ENCODE measurements at places on chromosomes 6 and 20. TPM values are rescaled to one million over a fixed set of nuclear protein-coding genes. Genes with fewer than 3 reads are reported as not detected.

Gene TFAP2B
- not detected for total RNA-seq

Gene IP6K3
- not detected for total RNA-seq

Gene CCN6
- total RNA-seq: not detected

Gene ROS1
- total RNA-seq: not detected

- H3K27ac ChIP-seq: no peak overlapping the region
- no peaks in the 10 kb centered on the region for H3K4me1 ChIP-seq
- H3K27me3 ChIP-seq: peaks cover 9% of the 10 kb centered on the region
- DNase-seq: peak; percentile 78
Measured at GRCh38 chr6:53710788-53711187, 45.2 kb upstream of the KLHL31 start.

DNA sequence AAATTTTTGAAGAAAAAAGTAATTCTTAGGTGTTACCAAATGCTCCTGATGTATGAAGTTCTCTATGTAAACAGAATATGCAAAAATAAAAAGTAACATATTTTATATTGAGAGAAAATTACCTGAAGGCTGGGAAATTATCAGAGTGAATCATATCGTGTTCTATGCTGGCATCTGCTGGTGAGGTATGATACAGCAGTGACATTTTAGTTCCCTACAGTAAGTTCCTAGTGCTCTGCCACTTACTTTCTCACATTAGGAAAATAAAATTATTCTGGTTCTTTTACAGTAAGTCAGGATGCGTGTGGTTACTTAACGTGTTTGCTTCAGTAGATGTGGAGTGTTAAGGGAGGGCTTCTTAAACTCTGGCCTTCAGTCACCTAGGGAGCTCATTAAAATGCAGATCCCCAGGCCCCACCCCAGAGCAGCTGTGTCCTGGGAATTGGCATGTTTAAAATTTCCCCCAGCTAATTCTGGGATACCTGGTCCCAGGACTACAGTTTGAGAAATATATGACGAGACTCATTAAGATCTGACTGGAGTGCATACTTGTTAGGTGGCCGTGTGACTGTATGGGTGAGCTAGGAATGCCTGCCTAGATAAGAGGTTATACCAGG lies 3.2 kb downstream of the ACTR5 start:
- H3K27ac ChIP-seq: no peak overlapping the region
- H3K27me3 ChIP-seq: no peaks in the 10 kb centered on the region
- H3K36me3 ChIP-seq: peaks cover 8% of the 10 kb centered on the region

DNA sequence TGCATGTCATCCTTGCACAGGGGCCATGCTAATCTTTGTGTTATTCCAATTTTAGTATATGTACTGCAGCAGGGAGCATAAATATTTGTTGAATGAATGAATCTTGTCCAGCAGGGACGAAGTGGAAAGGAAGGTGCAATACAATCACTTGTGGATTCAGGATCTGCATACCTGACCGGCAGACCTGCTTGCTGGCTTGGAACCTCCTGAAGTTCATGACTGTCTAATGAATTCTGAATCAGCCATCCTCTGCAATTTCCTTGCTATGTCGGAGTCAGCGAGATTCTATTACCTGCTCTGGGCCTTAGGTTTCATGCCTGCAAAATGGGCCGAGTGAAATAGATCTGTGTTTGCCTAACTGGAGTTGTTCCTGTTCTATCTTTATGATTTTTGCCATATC lies 17.4 kb upstream of the NCOA3 start:
- H3K27me3 ChIP-seq: no peaks in the 10 kb centered on the region
- no peaks in the 10 kb centered on the region for H3K4me1 ChIP-seq
- no peak for DNase-seq
- no peaks in the 10 kb centered on the region for H3K36me3 ChIP-seq

DNA sequence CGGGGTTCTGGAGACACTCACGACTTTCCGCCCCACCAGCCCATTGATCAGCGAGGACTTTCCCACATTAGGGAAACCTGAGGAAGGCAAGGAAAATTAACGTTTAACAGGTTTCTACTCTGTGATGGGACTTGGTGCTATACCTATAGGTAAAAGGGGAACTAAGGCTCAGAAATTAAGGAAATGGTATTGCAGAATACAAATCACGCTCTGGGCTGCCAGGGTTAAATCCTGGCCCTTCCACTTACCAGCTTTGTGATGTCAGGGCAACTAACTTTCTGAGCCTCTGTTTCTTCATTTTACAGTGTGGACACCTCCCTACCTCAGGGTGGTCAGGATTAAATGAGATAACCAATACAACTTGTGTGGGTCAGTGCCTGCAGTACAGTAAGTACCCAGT lies 8.8 kb downstream of the GNL1 start:
- no peaks in the 10 kb centered on the region for H3K27me3 ChIP-seq
- peaks cover 20% of the 10 kb centered on the region for H3K4me1 ChIP-seq
- no peak overlapping the region for H3K27ac ChIP-seq
- H3K36me3 ChIP-seq: no peaks in the 10 kb centered on the region

- H3K4me3 ChIP-seq: no peak overlapping the region
- no peak overlapping the region for H3K27ac ChIP-seq
- no peaks in the 10 kb centered on the region for H3K4me1 ChIP-seq
- no peak for DNase-seq
Measured at GRCh38 chr20:46946181-46946624, 51.6 kb downstream of the EYA2 start.

DNA sequence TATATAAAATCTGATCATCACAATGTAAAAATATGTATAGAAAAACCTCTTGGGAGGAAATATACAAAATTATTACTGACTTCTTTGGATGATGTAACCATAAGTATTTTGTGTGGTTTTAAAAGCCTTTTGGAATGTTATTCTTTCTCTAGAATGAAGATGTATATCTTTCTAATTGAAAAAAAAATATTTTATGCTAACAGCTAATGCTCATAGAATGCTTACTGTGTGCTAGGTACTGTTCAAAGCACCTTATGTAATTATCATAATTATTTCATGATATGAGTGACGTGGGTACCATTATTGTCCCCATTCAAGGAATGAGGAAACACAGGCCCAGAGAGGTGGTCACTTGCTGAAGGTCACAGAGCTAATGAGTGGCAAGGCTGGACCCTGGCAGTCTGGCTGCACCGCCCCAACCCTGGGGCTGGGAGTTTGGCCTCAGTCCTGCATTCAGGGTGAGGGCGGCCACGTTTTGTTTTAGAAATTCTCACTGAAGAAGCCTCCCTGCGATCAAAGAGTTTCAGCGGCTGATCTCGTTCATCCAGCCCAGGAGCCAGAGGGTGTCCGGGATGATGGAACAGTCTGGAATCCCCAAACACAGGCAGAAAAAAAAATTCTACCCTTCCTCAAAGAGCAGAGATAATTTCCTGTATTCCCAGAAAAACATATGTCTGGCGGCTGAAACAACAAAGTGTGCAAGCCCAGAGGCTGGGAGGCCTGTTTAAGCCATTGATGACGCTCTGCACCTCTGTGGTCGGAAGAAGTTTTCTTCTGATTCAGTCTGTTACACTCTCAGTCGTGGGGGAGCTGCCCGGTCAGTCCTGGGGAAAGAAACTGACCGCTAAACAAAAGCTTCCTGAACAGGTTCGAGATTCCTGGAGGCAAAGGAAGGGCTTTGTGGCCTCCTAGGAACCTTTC lies 37.3 kb downstream of the TFEB start:
- DNase-seq: peak; percentile 75
- H3K4me1 ChIP-seq: peaks cover 19% of the 10 kb centered on the region
- H3K27me3 ChIP-seq: no peaks in the 10 kb centered on the region
- H3K27ac ChIP-seq: peak overlapping the region; percentile 87

DNA sequence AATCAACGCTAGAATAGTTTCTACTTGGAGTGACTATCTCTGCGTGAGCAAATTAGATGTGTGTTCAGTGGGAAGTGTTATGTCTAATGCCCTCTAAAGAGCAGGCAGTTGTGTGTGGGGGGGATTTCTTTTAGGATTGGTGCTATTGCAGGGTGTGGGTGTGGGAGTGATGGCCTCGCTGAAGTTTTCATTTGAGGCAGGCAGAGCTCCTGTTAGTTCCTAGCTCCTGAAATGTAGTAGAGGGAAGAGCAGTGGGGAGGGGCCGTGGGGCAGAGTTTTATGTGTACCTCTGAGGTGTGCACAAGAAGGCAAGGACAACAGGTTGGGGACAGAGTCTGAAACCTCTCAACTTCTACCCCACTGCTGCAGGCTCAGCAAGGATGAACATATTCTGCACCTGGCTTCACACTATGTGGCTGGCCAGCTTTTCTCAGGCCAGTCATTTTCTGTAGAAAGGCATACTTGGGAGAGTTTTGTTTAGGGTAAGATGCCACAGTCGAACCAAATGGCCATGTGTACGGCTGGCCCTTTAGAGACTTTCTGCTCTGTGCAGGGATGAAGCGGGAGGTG lies 229.2 kb upstream of the SUPT3H start:
- H3K4me1 ChIP-seq: no peaks in the 10 kb centered on the region
- no peaks in the 10 kb centered on the region for H3K36me3 ChIP-seq
- H3K4me3 ChIP-seq: no peak overlapping the region
- no peak for DNase-seq

DNA sequence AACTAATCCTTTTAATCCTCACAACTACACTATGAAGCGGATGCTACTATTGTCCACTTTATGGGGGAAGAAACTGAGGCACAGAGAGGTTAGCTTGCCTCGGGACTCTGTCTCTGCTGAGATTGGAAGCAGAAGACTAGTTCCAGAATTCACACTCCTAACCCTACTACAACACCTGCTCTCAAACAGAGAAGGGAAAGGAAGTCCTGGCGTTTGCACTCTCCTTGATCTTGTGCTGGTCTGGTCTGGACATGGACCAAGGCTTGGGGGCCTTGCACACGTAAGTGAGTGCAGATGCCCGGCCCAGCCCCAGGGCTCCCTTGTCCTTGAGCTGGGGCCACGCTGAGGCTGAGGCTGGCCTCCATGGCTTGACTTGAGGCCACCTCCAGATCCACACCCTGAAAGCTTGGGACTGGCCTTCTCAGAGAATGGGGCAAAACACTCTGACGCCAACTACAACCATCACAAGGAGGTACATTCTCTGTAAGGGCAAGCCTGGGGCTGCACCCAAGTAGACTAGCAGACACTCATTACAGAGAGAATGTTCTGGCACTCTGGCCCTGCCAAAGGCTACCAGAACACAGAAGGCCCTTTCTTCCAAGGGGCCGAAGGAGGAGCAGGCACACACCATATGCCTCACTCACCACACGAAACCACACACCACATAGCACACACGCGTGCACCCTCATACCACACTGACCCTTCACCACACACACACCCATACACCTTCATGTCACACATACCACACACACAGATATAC lies 33.3 kb upstream of the EZR start:
- H3K4me3 ChIP-seq: no peak overlapping the region
- H3K27me3 ChIP-seq: no peaks in the 10 kb centered on the region
- H3K27ac ChIP-seq: no peak overlapping the region
- H3K36me3 ChIP-seq: no peaks in the 10 kb centered on the region

- H3K36me3 ChIP-seq: no peaks in the 10 kb centered on the region
- H3K4me1 ChIP-seq: no peaks in the 10 kb centered on the region
- no peaks in the 10 kb centered on the region for H3K27me3 ChIP-seq
- no peak overlapping the region for H3K4me3 ChIP-seq
- no peak for DNase-seq
Measured at GRCh38 chr20:61387204-61387953, 135.3 kb downstream of the CDH4 start.

GRCh38 chr20:11546939-11547338 lies 370.8 kb upstream of the BTBD3 start:
- no peak for DNase-seq
- no peak overlapping the region for H3K27ac ChIP-seq
- no peaks in the 10 kb centered on the region for H3K36me3 ChIP-seq
- no peaks in the 10 kb centered on the region for H3K27me3 ChIP-seq

- H3K4me1 ChIP-seq: no peaks in the 10 kb centered on the region
- no peak overlapping the region for H3K4me3 ChIP-seq
- H3K27ac ChIP-seq: no peak overlapping the region
- H3K27me3 ChIP-seq: no peaks in the 10 kb centered on the region
Measured at GRCh38 chr6:160071805-160072690, 49.6 kb upstream of the SLC22A1 start.

DNA sequence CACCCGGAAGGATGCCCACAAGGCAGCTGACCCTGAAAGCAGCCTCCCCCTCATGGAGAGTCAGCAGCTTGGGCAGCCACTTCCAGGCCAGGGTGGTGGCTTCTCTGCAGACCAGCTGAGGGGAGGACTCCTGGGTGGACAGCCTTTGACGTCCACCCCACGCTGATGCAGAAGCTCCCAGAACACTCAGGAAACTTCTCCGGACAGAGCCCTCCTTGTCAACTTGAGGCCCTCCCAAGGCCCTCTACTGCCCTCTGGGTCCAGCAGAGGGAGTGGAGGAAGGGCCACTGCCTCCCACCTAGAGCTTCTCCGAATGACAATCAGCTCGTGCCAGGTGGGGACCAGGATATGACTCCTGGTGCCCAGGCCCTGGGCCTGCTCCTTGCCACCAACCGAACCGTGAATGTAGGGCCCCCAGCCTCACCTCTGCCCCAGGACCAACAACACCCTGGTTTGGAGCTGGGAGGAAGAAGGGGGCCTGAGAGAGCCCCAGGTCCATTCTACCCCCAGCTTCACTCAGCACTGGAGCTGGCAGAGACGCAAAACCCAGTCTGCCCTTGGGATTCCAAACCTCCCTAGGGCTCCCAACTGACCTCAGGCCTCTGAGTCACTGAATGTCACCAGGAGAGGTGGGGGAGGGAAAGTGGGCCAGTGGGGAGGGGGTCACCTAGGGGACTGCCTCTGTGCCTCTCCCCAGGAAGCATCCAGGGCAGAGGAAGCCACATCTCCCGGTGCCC lies 10.9 kb upstream of the SLC22A7 start:
- no peak overlapping the region for H3K27ac ChIP-seq
- H3K36me3 ChIP-seq: no peaks in the 10 kb centered on the region
- no peak overlapping the region for H3K4me3 ChIP-seq
- no peak for DNase-seq
- H3K4me1 ChIP-seq: no peaks in the 10 kb centered on the region

- no peak for DNase-seq
- H3K4me3 ChIP-seq: no peak overlapping the region
- H3K27me3 ChIP-seq: no peaks in the 10 kb centered on the region
- no peaks in the 10 kb centered on the region for H3K36me3 ChIP-seq
Measured at GRCh38 chr6:138278326-138278725, 60.0 kb upstream of the PBOV1 start.

DNA sequence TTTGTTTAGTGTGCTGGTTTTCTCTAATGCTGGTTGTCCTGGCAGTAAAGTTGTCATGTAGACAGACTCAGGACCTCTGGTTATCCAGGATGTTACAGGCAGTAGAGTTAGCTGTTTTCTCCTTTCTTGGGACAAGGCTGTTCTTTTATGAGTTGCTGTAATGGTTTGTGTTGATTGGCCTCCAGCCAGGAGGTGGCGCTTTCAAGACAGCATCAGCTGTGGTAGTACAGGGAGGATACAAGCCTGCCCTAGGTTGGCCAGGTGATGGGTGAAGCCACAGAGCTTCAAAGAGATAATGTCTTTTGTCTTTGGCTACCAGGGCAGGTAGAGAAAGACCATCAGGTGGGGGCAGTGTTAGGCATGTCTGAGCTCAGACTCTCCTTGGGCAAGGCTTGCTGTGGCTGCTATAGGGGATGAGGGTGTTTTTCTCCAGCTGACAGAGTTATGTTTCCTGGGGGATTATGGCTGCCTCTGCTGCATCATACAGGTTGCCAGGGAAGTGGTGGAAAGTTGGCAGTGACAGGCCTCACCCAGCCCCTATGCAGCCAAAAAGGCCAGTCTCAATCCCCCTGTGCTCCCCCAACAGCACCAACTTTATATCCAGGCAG lies 127.2 kb upstream of the TAB2 start:
- H3K27me3 ChIP-seq: no peaks in the 10 kb centered on the region
- H3K4me1 ChIP-seq: no peaks in the 10 kb centered on the region
- no peak overlapping the region for H3K4me3 ChIP-seq
- H3K36me3 ChIP-seq: no peaks in the 10 kb centered on the region
- DNase-seq: peak; percentile 38
- H3K27ac ChIP-seq: no peak overlapping the region
